Activated naive CD8-positive, alpha-beta T cell treated with anti-CD3 and anti-CD28 coated beads, Interleukin-2, amount 50 U/mL, for 24 hours (primary cell): ENCODE measurements at places on chromosomes 11 and 22.

- DNase-seq = no peak
Measured at GRCh38 chr11:221998-222789, 13.9 kb downstream of the SIRT3 start.

DNA sequence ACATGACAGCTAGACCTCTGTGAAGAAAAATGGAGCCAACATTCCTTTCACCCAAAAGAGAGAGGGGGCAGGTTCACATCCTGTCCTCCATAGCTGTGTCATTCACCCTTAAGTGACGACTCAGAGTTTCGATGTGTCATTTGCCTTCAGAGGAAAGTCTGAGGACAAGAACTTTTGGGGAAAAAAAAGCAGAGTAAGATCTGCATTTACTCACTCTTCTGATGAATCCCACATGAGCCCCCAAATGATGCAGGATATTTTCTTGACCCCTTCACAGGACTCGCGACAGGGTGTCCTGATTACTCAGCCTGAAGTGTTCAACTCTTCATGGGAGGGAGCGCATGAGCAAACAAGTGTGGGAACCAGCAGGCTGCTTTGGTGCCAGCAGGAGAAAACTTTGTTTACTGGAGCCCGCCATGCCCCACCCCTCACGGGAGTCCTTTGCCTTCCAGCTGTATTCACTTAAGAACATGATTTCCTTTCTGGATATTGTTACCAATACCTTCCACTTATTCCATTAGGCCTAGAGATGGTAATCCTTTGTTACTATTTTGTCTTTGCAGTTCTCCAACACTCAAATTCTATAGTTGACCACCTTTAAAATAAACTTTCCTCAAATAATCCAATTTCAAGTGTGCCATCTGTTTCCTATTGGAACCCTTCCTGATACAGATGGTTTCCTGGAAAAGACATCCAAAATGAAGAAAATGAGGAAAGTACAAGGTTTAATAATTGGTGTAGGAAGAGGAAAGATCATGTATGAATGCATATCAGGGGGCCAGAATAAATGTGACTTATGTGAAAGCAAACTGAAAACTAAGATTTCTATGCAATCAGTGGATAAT, 729.8 kb downstream of the FAM181B start:
- DNase-seq = no peak

DNA sequence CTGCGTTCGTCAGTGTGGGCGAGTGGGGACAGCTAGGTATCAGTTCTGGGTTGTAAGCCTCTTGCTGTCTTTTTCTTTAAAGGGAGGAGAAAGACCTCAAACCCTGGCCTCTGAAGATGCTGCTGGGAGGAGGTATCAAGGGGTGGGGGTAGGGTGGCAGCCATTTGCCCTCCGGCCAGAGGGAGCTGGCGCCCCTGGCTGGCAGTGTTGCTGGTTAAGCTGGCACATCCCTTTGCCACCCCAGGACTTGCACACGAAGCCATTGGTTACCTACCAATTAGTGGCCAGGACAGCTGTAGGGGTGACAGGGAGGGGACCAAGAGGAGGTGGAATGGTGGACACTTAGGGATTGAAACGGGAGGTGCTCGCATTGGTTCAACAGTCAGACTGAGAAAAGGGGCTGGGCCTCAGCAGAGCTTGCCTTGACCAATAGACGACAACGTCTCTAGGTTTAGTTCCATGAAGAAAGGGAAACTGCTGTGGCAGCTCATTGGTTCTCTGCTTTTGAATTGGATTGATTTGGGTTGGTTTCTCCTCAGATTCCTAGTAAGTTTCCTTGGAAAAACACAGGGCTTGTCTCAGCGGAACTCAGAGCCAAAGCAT, 77.9 kb downstream of the ST3GAL4 start:
- no peak for DNase-seq

- peak; percentile 77 for DNase-seq
Measured at GRCh38 chr11:111422494-111423249, 43.6 kb upstream of the POU2AF1 start.

GRCh38 chr11:25159341-25159740, 662.5 kb downstream of the LUZP2 start:
- DNase-seq = no peak

GRCh38 chr11:7637447-7638157, 35.7 kb downstream of the CYB5R2 start:
- no peak for DNase-seq

DNA sequence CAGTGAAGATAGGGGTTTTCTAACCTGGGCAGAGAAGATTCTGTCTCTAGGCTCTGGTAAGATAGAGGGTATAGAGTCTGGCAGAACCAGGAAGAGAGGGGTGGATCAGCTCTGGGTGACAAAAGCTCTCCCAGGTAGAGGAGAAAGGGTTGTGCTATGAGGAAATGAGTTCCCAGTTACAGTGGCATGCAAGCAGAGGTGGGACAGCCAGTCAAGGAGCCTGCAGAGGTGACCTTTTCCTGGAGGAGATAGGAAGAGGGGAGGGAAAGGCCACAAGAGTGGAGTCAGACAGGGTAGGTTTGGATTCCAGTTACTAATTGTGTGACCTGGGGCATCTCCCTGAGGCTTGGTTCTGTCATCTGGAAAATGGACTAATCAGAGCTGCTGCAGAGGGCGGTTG, 3.4 kb upstream of the CAPN5 start:
- DNase-seq = no peak

DNA sequence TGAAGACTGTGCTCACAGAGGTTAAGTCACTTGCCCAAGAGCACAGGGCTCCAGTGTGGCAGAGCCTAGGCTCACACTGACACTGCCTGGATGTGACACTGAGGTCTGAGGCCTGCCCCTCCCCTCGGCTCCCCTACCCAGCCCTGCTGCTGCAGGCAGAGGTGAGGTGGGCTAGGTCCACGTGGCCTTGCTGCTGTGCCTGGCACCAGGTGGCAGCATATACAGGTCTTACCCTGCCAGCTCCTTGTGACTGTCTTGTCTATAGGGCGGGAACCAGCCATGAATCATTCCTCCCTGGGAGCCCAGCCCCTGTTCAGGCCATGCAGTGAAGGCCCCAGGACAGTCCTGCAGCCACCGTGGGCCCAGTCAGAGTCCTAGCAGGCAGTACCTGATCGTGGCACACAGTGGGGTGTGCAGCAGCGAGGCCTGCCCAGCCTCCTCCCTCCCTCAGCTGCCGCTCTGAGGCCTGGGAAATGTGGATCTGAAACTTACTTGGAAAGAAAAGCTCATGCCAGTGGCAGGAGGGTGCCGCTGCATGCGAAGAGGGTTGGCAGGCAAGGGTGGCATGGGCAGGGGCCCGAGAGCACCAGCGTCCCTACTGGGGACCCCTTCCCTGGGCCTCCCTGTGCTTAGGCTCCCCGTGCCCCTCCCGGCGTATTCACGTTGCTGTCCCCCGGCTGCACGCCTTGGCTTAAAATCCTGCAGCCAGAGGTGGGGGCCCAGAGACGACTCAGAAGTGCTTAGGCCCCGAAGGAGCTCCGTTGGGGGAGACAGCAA, 1.2 kb upstream of the CERK start:
- DNase-seq = peak; percentile 69

- no peak for DNase-seq
Measured at GRCh38 chr11:111718436-111718835, 47.8 kb downstream of the PPP2R1B start.

DNA sequence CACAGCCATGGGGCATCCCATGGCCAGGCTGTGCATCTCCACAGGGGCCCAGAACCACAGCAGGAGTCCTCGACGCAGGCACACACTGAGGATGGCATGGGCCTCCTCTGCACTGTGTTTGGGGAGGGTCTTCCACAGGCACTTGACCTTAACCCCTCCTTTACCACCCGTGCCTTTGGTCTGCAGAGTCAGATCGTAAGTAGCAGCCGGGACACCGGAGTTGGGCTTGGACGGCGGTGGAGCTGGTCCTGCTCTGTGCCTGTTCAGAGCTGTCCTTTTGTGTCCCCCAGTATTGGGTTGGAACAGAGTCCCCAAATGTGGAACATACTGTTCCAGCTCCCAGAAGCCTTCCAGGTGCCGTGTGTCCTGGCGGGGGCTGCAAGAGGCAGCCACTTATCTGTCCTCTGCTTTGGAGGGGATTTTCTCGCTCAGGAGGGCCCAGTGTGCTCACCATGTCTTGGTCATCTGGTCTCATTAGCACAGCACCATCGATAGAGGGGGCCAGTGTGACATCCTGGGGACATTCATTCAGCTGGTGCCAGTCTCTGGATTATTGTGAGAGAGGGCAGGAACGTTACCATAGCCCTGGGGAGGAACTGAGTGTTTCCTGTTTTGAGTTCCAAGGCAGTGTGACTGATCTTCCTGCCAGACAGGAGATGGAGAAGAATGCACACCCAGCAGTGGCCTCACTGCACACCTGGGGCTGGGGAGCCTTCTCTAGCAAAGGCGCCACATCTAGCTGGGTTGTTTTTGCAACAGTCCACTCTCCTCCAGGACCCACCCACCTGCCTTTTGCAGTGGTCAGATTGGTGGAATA, 12.4 kb downstream of the CRELD2 start:
- peak; percentile 70 for DNase-seq

DNA sequence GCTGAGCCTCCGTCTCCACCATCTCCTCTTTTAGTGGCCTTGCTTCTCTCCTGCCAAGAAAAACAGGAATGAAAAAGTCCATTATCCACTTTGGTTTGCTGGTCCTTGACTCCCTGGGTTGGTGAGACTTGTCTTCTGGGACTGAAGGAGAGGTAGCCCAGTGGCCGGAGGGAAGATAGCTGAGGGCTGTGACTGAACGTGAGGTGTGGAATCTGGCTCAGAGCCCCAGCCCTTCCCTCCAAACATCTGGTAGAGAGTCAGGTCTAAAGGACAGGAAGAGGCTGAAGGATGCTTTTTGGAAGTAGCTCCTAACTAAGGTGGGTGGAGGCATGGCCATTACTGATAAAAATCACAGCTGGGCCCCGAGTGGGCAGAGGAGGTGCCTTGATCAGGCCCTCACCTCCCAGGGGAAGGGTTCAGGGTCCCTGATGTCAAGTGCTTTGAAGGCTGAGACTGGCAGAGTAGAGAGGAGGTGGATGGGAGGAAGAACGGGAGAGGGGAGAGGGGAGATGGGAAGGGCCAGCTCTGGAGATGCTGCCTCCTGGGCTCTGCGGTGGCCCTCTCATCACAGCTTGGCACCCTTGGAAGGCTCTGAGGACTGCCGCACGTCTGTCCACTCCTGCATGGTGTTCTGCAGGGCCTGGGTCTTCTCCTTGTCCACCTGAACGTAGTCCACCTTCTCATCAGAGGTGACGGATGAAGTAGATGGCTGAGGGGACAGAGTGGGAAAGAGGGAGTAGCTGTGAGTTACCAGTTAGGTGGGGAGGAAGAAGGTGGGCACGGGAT, 30.2 kb downstream of the USP35 start:
- no peak for DNase-seq

DNA sequence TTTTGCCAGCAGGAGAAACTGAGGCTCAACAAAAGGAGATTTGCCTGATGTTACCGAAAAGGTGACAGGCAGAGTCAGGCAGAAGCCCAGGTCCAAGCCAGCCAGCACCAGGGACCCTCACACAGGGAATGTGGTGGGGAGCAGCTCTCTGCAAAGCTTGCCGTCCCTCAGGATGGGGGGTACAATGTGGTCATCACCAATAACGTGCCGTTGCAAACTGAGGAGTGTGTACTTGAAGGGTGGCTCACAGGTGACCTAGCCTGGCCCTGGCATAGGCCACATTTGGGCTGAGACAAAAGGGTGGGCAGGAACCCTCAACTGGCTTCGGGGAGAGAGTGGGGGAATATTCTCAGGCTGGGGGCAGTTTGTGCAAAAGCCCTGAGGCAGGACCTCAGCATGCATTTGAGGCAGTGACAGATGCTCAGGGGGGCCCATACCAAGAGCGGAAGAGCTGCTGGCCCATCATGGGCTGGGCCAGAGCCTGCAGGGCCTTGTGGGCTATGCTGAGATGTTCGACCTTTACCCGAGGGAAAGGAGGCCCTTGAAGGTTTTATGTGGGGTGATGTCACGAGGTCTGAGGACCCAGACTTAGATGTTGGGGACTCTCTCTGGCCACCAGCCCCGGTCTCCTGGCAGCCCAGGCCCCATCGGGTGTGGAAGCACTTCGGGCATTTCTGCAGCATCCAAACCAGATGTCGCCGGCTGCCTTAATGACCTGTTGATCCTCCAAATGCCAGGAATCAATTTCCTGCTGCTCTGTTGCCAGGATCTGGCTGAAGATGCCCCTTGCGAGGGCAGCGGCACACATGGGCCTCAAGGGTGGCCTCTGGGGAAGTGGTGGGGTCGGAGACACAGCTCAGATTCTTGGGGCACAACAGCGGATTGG, 57.4 kb upstream of the SHISAL1 start:
- DNase-seq = no peak

GRCh38 chr22:24063986-24064385, 52.9 kb downstream of the CABIN1 start:
- DNase-seq = no peak

GRCh38 chr22:28230671-28231070, 311.6 kb upstream of the PITPNB start:
- no peak for DNase-seq

DNA sequence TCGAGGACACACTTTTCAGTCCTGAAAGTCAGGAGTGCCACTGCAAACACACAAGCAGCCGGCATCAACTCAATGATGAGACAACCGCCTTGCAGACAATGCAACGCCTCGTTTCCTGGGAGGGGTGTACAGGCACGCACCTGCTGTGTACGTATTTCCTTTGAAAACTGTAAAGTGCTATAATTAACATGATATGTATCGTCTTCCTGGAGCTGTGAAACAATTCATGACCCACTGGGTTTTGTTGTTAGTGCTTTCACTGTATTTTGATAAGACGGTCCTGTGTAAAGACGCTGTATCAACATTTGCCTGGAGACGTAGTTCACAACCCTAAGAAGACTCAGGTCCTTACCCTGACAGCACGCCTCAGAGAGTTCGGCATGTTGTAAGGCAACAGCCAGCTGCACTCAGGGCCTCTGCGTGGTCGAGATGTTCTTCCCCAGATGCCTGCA, 105.7 kb upstream of the ANO1 start:
- no peak for DNase-seq

DNA sequence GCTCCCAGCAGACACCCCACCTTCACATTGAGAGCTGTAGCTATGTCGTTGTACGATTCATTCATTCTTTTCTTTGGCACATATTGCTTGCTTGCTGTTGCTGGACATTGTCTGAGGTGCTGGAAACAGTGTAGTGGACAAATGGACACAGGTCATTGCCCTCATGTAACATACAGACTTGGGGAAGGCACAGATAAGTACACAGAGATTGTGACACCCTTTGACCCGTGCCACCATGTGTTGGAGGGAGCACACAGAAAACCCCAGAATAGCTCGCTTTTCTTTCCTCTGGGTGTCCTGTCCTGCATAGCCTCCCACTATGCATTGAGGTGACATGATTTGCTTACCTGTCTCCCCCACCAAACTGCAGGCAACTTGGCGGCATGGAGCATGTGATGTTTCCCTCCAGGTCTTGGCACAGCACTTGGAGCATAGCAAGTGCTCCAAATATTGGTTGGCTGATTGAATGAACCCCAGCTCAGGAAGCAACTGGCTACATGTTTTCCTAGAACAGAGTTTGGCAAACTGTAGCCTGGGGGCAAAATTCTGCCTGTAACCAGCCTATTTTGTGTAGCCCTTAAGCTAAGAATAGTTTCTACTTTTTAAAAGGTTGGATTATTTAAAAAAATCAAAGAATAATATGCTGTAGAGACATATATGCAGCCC, 30.9 kb upstream of the NECTIN1 start:
- DNase-seq = no peak
